GF-D8 (cell line): ENCODE measurements at places on chromosomes 12 and 14.
A peak's percentile ranks its signal among the peaks of the same experiment; 100 is the strongest.

GRCh38 chr12:97875064-97875463 lies 412.5 kb downstream of the RMST start:
- no peak for DNase-seq

GRCh38 chr12:20599757-20600156 lies 95.4 kb upstream of the SLCO1C1 start:
- DNase-seq: no peak

DNA sequence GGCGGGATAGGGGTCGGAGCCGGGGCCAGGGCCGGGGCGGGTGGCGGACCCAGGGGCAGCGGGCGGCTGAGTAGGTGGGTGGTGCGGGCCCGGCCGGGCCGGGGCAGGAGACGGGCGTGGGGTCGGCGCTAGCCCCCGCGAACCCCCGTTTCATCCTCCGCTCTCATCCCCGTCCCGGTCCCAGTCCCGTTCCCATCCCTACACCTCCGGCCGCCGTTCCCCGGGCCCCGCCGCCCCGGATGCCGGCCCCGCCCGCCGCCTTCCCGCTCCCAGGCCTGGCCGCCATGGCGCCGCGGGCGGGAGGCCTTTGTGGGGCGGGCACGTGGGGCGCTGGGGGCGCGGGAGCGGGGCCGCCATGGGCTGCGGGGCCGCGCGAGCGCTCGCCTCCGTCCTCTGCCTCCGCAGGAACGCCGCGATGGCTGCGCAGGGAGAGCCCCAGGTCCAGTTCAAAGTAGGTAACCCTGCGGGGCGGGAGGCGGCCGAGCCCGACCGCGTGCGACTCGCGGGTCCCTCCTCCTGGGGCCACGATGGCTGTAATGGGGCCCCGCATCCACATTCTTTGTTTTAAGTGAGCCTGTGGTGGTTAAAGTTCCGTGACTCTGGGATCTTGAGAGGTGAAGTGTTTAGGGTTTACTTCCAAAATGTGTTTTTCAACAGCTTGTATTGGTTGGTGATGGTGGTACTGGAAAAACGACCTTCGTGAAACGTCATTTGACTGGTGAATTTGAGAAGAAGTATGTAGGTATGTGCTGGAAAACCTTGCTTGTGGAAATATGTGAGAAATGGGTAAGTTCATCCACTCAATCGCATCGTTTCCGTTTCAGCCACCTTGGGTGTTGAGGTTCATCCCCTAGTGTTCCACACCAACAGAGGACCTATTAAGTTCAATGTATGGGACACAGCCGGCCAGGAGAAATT lies 572 bp downstream of the RAN start:
- no peak for DNase-seq

GRCh38 chr14:52069307-52070050 lies 620 bp upstream of the NID2 start:
- DNase-seq: no peak

DNA sequence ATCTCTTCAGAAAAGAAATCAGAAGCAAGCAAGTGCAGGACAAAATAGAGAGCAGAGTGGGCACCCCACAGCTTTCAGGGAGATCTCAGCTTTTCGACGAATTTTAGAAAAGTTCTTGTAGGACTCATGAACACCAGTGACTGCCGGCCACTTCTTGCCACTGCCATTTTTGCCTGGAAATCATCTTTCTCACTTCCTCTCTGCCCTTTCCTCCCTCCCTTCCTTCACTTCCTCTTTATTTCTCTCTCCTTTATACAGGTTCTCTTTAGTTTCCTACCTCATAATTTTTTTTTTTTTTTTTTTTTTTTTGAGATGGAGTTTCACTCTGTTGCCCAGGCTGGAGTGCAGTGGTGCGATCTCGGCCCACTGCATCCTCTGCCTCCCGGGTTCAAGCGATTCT lies 185.6 kb downstream of the APAF1 start:
- DNase-seq: no peak

GRCh38 chr12:6193853-6194815 lies 6.1 kb upstream of the CD9 start:
- no peak for DNase-seq

- DNase-seq: no peak
Observed at GRCh38 chr12:31822761-31823160, 93.9 kb upstream of the AMN1 start.

DNA sequence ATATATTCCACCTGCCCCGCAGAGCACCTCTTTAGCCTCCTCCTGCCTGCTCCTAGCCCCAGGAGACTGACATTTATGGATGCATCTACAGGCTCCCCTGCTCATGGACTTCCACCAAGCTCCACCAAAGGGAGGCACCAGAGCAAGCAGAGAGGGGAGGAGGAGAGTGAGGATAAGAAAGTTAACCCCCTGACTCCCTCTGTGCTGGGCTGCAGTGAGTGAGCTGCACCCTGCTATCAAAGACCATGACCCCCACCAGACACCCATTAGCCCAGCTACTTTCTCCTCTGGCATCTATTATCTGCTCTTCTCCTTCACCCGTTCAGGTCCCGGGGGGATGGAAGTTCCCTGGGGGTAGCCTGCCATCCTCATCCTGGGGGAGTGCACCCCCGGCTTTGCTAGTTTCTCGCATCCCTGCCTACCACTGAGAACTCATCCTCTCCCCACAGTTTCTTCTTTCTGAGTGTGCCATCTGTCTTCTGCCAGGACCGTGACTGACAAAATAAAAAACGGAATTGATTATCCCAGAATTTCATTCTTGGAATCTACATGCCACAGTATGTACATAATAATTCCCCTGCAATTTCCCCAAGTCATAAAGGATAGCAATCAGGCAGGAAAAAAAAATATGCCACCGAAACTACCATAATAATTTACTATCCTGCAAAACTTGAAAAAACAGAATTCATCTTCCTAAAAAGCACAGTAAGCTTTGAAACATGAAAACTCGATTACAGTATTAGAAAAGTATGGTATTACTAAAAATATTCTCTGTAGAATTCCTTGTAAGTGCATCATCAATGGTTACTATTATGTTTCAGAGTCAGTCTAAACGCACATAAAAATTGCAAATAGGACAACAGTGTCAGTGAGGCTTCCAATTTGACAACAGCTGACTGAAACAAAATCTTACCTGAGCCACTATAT lies 45.2 kb downstream of the FOXN3 start:
- DNase-seq: no peak

- no peak for DNase-seq
Observed at GRCh38 chr14:65100922-65101541, 1.3 kb downstream of the MAX start.

DNA sequence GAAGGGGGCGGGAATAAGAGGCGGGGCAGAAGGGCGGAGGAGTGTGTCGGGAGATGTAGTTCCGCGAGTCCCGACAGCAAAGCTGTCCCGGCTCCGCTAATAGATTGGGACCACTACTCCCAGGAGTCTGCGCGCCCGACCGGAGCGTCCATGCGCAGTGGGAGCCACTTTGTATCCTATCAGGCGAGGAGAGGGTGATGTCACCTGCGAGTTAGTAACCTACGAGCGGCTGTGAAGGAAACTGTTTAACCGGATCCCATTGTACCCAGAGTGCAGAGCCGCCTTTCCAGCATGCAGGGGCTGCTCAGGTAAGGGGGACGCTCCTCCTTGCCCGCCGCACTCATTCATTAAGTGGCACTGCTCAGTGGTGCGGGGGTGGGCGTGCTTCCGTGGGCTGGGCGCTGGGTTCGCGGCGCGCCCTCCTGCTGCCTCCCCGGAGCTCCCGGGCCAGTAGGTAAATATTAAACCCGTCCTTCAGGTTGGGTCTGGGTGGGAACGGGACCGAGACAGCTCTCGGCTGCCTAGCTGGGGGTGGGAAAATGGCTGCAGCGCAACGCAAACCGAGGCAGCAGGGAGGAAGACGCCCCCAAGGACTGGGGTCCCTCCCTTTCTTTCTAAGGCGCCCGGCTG lies at the start of gene DAAM1:
Gene DAAM1 (plus strand): TSS at position 207 of the 630 bp plus-strand sequence. CDS start 74,811 bp downstream, outside the sequence.
- peak; percentile 93 for DNase-seq

DNA sequence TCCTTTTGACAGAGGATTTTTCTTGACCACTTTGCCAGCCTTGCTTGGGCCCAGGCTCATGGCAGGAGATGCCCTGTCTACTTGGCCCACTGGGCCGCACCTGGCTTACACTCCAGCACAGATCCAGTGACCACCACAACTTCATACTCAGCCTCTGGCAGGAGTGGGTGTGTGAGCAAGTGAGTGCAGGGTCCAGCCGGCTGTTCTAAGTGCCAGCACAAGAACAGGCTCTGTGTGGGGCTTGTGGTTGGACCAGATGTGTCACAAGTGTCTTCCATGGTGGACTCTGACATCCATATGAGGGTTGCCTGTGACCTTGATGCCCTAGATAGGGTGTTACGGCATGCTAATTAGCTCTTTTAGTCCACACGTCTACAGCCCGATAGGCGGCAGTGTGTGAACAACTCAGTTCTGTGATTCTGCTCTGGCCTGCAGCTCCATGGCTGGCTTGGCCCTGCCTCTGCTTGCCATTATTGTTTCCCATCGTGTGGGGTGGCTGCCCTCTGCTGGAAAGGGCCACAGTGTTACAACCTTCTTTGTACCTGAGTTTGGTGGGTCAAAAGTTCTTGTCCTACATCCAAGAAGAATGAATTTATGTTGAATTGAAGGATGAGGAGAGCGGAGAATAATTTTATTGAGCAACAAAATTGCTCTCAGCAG lies 1089.1 kb downstream of the SLC6A15 start:
- DNase-seq: no peak

DNA sequence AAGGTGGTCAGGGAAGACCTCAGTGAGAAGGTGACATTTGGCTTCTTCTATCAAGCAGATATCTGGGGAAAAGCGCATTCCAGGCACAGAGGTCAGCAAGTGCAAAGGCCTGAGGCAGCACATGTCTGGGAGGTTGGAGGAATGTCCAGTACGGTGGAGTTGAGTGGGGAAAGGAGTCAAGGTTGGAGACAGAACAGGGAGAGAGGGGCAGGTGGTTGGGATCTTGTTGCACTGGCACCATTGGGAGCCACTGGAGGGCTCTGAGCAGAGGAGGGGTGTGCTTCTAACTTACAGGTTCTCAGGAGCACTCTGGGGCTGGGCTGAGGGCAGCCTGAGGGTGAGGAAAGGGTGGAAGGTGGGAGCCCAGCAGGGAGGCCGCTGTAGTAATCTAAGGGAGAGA lies 52.1 kb downstream of the EID3 start:
- no peak for DNase-seq

- DNase-seq: no peak
Observed at GRCh38 chr14:95165517-95165916, 8.2 kb upstream of the DICER1 start.

DNA sequence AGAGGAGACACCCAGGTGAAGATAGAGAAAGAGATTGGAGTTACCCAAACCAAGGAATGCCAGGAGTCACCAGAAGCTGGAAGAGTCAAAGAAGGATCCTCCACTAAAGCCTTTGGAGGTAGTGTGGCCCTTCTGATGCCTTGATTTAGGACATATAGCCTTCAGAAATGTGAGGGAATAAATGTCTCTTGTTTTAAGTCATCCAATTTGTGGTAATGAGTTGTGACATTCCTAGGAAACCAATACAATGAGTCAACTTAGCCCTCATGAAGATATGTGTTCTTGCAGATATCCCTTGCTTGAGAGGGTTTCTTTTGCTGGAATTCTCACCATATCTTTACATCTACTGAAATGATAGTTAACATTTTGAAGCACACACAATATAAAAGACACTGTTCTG lies 58.8 kb downstream of the CCER1 start:
- no peak for DNase-seq

GRCh38 chr14:70982200-70982599 lies 74.9 kb downstream of the PCNX1 start:
- DNase-seq: no peak

GRCh38 chr14:66003082-66003730 lies 483.0 kb upstream of the CCDC196 start:
- DNase-seq: no peak

GRCh38 chr12:26786865-26787514 lies 46.0 kb downstream of the ITPR2 start:
- no peak for DNase-seq

- no peak for DNase-seq
Observed at GRCh38 chr12:68452078-68452715, 120.0 kb upstream of the MDM1 start.

GRCh38 chr12:55711786-55712553 lies 3.9 kb upstream of the BLOC1S1 start:
- no peak for DNase-seq

DNA sequence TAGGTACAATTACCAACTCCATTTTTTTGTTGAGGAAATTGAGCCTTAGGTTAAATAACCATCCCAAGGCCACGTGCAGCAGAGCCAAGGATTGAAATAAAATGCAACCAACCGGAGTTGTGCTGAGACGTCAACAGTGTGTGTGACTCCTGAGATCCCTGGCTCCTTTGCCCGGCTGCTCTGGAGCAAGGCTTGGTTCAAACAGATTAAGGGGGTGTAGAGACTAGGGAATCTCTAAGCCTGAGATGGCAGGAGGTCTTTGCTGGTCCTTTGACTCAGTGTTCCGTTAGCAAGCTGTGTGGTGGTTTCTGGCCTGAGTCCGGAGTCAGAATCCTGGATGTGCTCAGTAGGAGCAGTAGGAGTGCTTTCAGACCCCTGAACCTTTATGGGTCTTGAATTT lies 1.4 kb upstream of the SLC8A3 start:
- DNase-seq: no peak

DNA sequence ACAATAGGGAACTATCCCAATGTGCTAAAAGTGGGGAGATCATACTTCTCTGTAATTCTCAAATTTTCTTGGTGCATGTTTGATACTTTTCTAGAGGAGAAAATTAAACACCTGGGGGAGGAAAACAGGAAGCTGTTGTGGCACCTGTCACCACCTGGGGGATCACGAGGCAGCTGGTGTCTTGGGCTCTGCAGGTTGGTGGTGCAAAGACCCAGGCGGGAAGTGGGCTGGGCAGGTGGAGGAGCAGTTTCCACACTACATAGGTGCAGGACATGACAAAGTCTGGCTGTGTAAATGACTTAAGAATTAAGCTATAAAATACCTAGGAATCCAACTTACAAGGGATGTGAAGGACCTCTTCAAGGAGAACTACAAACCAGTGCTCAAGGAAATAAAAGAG lies 23.2 kb downstream of the PEX5 start:
- no peak for DNase-seq

DNA sequence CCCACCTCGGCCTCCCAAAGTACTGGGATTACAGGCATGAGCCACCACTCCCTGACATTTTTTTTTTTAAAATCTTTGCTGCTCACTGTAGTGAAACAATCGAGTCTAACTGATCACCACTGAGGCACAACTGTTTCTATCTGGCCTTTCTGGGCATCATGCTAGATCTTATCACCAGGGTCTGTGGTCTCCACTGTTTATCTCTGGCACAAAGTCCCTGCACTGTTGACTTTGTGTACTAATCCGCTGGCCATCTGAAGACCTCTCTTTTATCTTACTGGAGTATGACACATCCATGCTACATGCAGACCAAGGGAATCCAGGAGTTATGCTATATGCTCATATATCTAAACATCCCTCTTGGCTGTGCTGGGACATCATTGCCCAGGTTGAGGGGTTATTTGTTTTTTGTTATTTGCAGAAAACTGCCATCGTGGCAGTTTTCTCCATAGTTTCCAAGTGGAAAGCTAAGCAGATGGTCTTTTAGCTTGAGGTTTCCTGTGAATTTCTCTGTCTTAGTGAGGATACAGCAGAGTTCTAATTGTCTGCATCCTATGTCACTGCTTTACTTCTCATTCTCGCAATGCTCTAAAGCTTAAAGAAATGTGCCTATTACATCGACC lies 456.9 kb downstream of the CCER1 start:
- DNase-seq: no peak
